ENCODE measurements at places on chromosomes 4 and X. TPM values are rescaled to one million over a fixed set of nuclear protein-coding genes. Genes with fewer than 3 reads are reported as not detected.

DNA sequence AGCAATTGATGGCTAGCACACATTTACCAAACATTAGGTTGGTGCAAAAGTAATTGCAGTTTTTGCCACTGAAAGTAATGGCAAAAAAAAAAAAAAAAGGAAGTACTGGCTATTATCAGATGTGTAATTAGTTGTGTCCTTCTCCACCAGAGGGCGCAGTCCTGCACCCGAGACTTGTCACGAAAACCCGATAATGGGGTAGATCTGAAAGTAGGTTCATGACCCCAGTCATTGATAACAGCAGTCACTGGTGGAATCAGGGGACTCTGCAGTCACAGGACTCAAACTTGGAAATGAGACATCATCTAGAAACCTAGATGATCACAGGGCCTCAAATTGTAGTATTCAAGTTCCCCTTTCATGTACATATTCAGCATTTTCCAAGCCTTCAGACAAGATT lies 13.1 kb upstream of the ACOT9 start:
- DNase-seq, result peak; percentile 51

CCKAR gene
- not detected for total RNA-seq

IQCM gene
- total RNA-seq, result 0.21 TPM

DNA sequence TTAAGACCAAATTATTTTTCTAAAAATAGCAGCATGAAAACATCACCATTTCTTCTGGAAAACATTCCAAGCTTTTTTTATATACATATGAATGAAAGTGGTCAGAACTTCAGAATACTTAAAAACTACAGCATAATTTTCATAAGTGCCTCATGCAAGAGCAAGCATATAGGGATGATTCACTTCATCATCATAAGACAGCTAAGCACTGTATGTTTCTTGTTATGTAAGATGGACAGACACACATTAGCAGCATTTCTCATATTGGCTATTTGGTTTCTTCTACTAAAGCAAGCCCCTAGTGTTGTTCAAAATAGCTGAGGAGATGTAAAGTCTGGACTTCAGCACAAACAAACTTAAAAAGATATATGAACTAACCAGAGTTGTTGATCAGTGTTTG lies 213.1 kb upstream of the NOCT start:
- no peak for DNase-seq

LRIT3 gene
- total RNA-seq, result not detected

DNA sequence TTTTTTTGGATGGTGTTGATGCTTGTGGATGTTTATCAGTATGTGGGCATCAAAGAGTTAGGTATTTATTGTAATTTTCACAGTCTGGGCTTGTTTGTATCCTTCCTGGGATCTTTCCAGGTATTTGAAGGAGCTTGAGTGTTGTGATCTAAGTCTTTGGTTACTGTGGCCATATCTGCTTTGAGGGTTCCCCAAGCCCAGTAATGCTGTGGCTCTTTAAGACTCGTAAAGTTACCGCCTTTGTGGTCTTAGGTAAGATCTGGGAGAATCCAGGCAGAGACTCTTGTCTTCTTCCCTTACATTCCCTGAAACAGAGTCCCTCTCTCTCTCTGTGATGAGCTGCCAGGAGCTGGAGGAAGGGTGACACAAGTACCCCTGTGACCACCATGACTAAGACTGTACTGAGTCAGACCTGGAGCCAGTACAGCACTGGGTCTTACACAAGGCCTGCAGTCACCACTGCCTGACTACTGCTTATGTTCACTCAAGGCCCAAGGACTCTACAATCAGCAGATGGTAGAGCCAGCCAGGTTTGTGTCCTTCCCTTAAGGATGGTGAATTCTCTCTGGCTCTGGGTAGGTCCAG lies 62.2 kb downstream of the FMR1NB start:
- peak; percentile 67 for DNase-seq

IGFBP7 gene
- 287 TPM for total RNA-seq

N4BP2 gene
- total RNA-seq, result 2.7 TPM

GRCh38 chr4:83340692-83341343 lies 6.2 kb upstream of the HPSE start:
- DNase-seq, result no peak

- peak; percentile 4 for DNase-seq
Observed at GRCh38 chr4:98421111-98421510, 159.9 kb downstream of the RAP1GDS1 start.

- DNase-seq, result peak; percentile 46
Observed at GRCh38 chrX:21666679-21667078, 8.5 kb upstream of the KLHL34 start.

COL25A1 gene
- 0.12 TPM for total RNA-seq

- no peak for DNase-seq
Observed at GRCh38 chr4:39154009-39154408, 28.3 kb upstream of the WDR19 start.

GRCh38 chr4:1472148-1472797 lies 66.0 kb upstream of the NKX1-1 start:
- DNase-seq, result no peak

- no peak for DNase-seq
Observed at GRCh38 chr4:39103291-39103690, 41.3 kb downstream of the KLHL5 start.

DNA sequence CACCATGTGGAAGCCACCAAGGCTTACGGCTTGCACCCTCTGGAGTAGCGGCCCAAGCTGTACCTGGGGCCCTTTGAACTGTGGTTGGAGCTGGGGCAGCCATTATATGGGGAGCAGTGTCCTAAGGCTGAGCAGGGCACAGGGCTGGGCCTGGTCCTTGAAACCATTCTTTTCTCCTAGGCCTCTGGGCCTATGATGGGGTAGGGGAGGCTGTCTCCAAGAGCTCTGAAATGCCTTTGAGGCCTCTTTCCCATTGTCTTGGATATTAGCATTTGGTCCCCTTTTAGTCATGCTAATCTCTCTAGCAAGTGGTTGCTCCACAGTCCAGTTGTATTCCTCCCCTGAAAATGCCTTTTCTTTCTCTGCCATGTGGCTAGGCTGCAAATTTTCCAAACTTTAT lies 96.4 kb upstream of the ARX start:
- no peak for DNase-seq

ARX gene
- 0.03 TPM for total RNA-seq

- no peak for DNase-seq
Observed at GRCh38 chr4:95830651-95831050, 9.2 kb upstream of the PDHA2 start.

GPR34 gene
- not detected for total RNA-seq
